Activated naive CD4-positive, alpha-beta T cell treated with anti-CD3 and anti-CD28 coated beads for 36 hours (primary cell): ENCODE measurements at places on chromosomes 1 and 21. TPM values are rescaled to one million over a fixed set of nuclear protein-coding genes. Genes with fewer than 3 reads are reported as not detected.

Gene SLAMF7
- 82.2 TPM for total RNA-seq

GRCh38 chr21:35861661-35862060, 198.7 kb downstream of the SETD4 start:
- H3K36me3 ChIP-seq: no peaks in the 10 kb centered on the region
- no peak overlapping the region for H3K27ac ChIP-seq
- H3K27me3 ChIP-seq: no peaks in the 10 kb centered on the region
- DNase-seq: no peak
- no peaks in the 10 kb centered on the region for H3K4me1 ChIP-seq

DNA sequence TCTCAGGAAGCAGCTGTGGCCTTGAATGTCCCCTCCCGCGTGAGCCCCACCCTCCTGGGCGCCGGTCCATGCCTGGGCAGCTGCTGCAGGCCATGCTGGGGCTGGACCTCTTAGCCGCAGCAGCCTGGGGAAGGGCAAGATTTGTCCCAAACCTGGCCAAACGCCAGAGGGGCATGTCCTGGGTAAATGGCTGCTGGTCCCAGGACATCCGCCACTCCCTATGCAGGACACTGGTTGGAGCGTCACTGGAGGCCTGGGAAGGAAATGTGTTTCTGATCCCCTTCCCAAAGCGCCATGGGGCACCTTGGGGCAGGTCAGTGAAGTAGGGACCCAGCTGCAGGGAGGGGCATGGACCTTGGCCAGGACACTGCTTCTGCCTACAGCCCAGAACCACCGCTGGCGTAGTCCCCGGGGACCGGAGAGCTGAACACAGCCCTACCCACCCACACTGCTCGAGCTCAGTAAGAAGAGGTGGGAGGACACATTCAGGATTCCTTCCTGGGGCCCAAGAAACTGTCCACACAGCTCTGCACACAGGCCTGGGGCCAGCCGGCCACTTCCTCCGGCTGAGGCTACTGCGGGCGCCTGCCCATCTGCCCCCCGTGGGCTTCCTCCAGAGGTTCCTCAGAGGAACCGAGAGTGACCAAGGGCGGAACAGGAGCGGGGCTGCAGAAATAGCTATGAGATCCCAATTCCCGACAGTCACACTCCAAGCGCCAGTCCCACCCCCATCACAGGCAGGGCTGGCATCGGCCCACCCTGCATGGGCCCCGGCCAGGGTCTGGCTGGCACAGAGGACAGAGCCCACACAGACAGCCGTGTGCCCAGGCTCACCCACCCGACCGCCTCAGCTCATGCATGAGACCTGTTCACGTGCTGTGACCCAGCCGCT, 10.8 kb upstream of the PLEKHG5 start:
- no peak for DNase-seq
- H3K27me3 ChIP-seq: no peaks in the 10 kb centered on the region
- H3K4me1 ChIP-seq: peaks cover 8% of the 10 kb centered on the region
- no peak overlapping the region for H3K27ac ChIP-seq
- H3K4me3 ChIP-seq: no peak overlapping the region
- no peaks in the 10 kb centered on the region for H3K36me3 ChIP-seq

DNA sequence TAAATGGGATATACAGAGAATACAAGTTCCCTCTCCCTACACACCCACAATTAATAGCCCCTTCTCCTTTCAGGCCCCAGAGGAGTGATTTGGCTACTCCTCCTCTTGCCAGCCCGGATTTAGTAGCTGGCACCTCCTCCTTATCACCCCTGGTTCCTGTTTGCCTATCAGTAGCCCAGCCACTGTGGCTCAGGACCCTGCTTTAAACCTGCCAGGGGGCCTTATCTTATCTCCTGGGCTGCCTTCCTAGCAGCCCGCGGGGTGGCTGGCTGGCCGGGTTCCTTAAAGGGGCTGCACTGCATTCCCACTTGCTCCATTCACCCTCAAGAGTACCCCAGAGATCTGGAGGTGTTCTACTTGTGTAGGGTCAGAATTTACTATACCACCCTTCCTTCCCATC, 70.4 kb downstream of the PLEKHA6 start:
- H3K27me3 ChIP-seq: peaks cover 2% of the 10 kb centered on the region
- H3K4me1 ChIP-seq: peaks cover 20% of the 10 kb centered on the region
- no peaks in the 10 kb centered on the region for H3K36me3 ChIP-seq
- no peak for DNase-seq
- H3K27ac ChIP-seq: no peak overlapping the region
